Ovary (tissue), 10 donors: ENCODE measurements at places on chromosomes 1 and 21.

DNA sequence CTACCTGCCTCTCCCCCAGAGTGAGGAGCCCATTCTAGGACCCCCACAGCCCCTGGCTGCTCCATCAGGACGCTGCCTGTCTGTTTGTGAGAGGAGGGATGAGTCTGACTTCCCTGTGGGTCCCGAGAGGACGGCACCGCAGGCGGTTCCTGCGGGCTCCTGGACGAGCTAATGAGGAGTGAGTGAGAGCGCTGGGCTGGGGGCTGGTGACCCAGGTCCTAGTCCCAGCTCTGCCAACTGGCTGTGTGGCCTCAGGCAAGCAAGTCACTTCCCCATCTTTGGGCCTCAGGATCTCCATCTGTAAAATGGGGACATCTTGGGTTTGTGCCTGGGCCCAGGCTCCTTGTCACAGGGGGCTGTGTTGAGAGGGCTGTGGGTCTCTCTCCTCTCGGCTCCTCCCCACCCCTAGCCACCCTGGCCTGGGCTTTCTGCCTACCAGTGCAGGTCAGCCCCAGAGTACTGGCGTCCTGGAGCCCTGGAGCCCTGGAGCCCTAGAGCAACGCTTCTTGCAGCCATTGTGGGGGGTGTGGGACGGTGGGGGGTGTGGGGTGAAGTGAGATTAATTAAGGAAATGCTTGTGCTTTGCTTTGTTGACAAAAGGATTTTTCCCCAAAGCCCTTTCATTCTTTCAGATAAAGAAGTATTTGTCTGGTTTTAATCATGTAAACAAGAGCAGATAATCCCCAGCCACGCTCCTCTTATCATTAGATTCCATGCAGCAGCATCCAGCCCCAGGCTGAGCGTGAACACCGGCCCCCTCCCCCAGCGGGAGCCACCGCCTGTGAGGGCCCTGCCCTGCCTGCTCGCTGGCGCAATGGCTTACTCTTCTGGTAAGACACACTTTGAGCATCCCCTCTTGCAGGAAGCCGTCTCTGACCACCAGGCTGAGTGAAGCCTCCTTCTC is 26.8 kb downstream of the SLC1A7 start:
- peak; percentile 32 for DNase-seq
- H3K27me3 ChIP-seq = no peaks in the 10 kb centered on the region
- H3K4me3 ChIP-seq = no peak overlapping the region
- no peaks in the 10 kb centered on the region for H3K36me3 ChIP-seq

DNA sequence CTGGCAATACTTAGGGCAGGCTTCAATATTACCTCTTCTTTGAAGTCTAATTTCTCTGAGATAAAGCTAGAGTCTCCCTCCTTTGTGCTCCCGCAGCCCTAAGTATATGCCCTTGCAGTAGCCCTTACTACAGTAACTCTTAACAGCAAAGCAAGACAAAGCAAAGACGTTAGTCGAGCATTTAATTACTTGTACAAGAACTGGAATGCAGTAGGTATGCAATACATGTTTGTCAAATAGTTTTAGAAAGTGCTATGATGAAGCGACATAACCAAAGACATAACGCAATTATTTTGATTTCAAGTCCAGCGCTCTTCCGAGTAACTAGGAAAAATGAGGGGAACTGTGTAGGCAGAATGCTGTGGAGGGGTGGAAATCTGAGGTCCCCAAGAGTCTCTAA is 1.6 kb downstream of the P3H1 start:
- DNase-seq = no peak
- peak overlapping the region; percentile 81 for H3K4me3 ChIP-seq
- no peaks in the 10 kb centered on the region for H3K27me3 ChIP-seq
- H3K36me3 ChIP-seq = no peaks in the 10 kb centered on the region

DNA sequence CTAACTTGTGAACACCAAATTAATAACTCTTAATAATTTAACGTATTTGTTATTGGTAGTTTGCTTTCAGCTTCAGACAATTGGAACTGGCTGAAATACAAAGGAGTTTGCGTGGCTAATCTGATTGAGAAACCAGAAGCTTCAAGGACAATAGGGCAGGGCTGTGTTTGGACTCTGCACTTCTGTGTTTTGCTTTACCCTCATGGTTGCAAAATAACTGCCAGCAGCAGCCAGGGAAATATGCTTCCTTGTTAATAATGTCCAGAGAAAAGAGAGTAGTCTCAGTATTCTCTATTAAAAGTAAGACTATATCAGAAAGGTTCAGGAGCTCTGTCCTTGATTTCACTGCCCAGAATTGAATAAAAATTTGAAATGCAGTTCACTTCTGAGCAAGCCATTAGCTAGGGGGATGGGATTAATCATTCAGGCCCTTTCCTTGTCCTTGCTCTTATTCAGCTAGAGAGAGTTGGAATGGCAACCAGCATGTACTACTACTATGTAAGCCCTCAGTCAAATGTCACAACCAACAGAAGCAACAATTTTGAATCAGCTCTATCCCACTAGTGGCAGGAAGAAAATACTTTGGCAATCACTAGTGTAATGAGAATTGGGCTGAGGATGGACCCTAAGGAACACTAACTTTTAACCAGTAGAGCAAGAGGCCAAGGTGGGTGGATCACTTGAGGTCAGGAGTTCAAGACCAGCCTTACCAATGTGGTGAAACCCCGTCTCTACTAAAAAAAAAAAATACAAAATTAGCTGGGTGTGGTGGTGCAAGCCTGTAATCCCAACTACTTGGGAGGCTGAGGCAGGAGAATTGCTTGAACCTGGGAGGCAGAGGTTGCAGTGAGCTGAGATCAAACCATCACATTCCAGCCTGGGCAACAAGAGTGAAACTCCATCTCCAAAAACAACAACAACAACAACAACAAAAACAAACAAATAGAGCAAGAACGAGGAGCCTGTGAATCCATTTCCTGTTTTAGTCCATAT is 76.8 kb downstream of the POU2F1 start:
- H3K27ac ChIP-seq = no peak overlapping the region
- no peaks in the 10 kb centered on the region for H3K4me1 ChIP-seq
- H3K36me3 ChIP-seq = no peaks in the 10 kb centered on the region

- H3K4me1 ChIP-seq = peaks cover 14% of the 10 kb centered on the region
- no peak overlapping the region for H3K27ac ChIP-seq
- no peaks in the 10 kb centered on the region for H3K27me3 ChIP-seq
- no peak overlapping the region for H3K4me3 ChIP-seq
- H3K36me3 ChIP-seq = no peaks in the 10 kb centered on the region
These were observed 385.4 kb upstream of the VAMP3 start for GRCh38 chr1:7385471-7386225.

DNA sequence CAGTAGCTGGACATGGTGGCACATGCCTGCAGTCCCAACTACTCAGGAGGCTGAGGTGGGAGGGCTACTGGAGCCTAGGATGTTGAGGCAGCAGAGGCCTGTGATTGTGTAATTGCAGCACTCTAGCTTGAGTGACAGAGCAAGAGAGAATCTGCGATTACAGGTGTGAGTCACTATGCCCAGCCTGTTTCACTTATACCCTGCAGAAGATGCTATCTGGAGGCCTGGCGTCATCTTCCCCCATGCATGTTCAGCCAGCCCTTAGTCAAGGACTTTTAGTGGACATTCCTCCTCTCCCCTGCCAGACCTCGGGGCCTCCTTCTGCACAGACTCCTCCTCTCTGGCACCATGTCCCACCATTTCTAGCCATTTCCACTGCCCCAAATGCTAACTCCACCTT is 36.3 kb upstream of the RCC2 start:
- no peaks in the 10 kb centered on the region for H3K36me3 ChIP-seq
- no peak overlapping the region for H3K27ac ChIP-seq
- no peaks in the 10 kb centered on the region for H3K4me1 ChIP-seq
- H3K4me3 ChIP-seq = no peak overlapping the region

DNA sequence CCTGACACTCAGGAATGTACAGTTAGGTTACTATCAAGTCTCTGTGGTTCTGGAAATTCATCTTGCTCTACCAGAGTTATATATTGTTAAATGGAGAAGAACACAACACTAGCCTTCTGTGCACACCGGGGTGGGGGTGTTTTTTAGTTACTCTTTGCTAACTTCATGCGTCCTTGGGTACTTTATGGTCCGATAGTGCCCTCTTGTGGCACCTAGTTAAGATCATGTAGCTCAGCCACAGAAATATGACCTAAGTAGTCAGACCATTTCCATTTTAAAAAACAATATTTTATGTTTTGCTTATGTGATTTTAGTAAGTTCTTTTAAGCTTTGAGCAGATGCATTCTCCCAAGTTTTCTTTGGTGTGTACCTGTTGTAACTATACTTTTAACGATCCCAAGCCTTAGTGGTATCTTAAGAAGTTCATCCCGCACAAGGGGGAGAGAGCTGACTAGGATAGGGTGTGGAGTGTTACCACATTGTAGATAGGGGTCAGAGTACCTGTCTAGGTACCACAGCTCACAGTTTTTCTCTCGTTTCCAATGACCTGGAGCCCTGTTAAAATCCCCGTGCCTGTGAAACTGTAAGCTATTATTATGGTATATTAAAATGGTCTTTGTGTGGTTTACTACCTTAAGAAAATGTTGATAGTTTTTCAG is 20.6 kb upstream of the SH3D21 start:
- no peaks in the 10 kb centered on the region for H3K27me3 ChIP-seq
- H3K4me1 ChIP-seq = no peaks in the 10 kb centered on the region
- no peak overlapping the region for H3K27ac ChIP-seq
- no peak overlapping the region for H3K4me3 ChIP-seq
